Activated CD8-positive, alpha-beta T cell treated with anti-CD3 and anti-CD28 coated beads, Interleukin-2, amount 10 ng/mL, durations not matched to agents 7 days and 5 days (primary cell): ENCODE measurements at places on chromosomes 12 and 14.

- DNase-seq: peak; percentile 10
Observed at GRCh38 chr14:75495882-75496281, 26.4 kb upstream of the BATF start.

DNA sequence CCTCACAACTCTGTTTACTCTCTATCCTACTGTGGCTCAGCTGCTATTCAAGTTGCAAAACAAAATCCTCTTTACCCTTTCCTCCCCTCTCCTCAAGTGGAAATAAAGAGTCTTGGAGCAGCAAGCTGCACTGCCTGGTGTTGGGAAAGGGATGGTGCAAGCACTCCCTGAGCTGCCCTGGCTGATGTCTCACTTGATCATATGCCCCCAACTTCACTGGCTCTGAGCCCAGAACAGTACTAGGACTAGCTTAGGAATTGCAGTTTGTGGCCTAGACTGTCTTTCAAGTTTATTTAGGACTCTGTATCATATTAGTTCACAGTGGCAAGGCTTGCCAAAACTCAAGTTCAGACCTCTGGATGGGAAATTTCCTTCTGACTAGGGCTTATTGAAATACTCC is 1683.8 kb upstream of the SEL1L start:
- no peak for DNase-seq

GRCh38 chr12:97109441-97109840 is 202.4 kb downstream of the NEDD1 start:
- no peak for DNase-seq

GRCh38 chr12:14408208-14408607 is 42.7 kb downstream of the ATF7IP start:
- DNase-seq: no peak

- DNase-seq: no peak
Observed at GRCh38 chr14:92656306-92657081, 91.9 kb downstream of the LGMN start.

DNA sequence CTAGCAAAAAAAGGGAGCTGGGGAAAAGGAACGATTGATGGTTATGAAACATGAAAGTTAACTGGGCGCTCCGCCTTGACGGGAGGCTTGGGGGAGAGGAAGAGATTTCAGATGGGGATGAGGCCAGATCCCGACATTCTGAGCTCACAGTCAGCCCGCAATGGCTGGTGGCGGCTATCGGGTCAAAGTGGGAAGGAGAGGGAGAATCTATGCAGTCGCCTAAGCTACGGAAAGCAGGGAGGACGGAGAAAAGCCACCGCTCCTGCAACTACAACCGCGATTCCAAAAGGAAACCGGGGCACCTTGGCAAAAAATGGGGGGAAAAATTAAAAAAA is 502 bp downstream of the MPHOSPH9 start:
- no peak for DNase-seq

DNA sequence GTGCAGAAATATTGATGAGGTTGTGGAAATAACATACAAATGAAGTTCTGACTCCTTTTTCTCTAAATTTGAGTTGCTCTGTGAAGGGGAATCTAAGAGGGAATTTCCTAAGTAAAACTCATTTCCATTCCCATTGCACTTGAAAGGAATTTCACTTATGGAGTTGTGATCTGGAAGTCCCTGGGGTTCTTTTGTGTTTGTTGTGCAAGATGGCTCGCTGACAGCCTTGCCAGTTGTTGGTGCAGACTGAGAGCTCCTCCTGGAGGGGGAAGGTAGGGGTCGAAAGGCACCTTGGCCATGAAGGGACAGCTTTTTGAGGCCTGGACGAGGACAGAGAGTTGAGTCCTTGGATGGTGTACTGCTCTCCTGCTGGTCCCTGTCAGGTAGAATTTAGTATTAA is 72.0 kb downstream of the C12orf56 start:
- no peak for DNase-seq

DNA sequence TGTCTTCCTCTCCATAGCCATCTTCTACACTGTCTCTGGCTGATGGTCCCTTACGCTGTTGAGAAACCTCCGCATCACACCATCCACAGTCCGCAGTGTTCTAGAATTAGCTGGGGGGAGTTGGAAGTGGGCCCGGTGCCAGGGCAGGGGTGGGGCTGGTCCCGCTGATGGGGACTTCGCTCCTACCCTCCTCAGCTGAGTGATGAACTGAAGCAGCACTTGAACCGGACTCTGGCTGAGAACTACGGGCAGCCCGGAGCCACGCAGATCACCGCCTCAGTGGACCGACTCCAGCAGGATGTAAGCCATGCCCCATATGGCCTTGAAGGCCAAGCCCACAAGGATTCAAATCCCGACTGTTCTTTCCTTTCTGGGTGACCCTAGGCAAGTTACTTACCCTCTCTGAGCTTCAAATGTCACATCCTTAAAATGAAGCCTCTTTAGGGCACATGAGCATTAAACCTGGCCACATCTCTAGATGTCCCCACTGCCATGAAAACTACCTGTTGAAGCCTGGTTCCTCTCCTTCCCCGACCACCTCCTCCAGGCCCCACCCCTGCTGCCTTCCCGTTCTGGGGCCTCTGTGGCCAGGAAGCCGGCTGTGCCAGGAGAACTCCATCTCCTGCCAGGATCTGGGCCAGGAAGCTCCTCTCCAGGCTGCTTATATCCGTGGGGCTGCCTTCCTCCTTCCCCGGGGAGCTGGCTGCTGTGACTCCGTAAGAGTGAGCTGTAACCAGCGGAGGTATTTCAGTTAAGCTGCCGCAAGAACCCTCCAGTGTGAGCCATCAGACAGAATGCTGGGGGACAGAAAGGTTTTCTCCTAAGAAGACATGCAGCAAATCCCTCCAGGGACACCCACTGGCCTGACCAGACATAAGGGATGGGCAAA is 53.1 kb downstream of the TSPAN11 start:
- no peak for DNase-seq

DNA sequence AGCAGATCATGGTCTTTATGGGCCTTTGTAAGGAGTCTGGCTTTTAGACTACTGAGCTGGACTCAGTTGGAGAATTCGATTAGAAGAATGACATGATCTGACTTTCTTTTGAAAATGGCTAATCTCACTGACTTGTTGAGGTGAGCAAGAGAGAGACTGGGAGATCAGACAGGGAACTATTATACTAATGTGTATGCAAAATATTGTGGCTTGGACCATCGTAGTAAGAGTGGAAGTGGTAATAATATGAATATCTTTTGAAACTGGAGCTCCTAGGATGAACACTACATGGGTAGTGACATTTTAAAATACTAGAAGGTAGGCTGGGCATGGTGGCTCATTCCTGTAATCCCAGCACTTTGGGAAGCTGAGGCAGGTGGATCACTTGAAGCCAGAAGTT is 56.2 kb upstream of the CCT2 start:
- DNase-seq: no peak

- DNase-seq: peak; percentile 63
Observed at GRCh38 chr14:60184146-60184904, 19.1 kb upstream of the DHRS7 start.

- no peak for DNase-seq
Observed at GRCh38 chr14:54784060-54784459, 118.6 kb downstream of the GCH1 start.

GRCh38 chr14:103626146-103626850 is 2.7 kb upstream of the KLC1 start:
- no peak for DNase-seq

GRCh38 chr12:43917896-43918295 is 82.0 kb downstream of the TMEM117 start:
- DNase-seq: no peak

DNA sequence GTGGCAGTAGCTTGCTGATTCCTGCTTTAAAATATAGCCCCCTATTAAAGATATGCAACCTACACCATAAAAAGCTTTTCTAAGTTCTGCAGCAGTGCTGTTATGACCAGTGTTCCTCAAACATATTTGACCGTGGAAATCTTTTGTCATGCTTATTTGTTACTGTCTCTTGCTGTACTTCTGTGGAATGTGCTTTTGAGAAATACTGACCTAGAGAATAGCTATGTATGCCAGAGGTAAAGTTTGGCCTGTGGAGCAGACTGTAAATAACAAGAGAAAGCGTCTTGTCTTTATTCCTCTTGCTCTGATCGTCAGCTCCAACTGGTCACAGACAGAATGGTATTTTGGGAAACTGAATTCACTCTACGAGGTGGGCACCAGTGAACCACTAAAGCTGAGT is 239.0 kb downstream of the FBXL14 start:
- DNase-seq: no peak

- no peak for DNase-seq
Observed at GRCh38 chr12:93085383-93086287, 156.5 kb upstream of the EEA1 start.

DNA sequence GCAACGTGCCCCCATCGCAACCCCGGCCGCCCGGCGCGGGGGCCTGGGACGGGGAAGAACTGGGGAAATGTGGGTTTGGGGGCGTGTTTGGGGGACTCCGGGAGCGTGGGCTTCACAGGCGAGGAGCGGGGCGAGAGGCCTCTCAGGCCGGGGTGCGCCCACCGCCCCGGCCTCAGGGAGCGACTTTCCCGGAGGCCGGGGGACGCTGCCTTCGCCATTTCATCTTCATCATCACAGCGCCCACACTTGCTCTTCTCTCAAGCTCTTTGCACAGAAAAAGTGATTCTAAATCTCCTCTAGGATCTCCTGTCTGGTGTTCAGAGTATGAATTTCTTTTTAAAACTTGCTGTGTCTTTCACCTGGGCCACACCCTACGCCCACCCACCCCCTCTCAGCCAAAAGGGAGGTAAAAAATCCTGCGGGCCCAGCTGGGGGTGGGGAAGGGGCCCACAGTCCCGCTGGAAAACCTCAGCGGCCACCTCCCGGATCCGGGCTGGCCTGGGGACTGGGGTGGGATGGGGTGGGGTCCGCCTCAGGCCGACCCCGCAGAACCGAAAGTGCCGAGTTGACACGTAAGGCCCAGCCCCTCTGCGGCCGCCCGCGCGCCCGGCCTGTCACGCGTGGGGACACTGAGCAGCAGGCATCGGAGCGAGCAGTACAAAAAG is 7.4 kb downstream of the CDKN1B start:
- no peak for DNase-seq

DNA sequence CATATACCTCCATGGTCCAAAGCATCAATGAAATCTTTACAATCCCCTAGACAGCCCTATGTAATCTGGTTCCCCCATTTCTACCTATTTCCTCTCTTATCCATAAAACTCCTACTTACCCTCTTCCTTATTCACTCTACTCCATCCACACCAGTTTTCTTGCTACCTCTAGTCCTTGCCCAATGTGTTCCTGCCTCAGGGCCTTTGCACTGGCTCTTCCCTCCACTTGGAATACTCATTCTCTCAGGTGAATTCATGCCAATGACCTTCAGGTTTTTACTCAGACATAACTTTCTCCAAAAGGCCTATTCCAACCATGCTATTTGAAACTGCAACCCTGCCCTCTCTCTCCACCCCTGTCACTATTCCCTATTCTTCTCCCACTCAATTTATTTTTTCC is 138.7 kb upstream of the KRR1 start:
- DNase-seq: no peak

GRCh38 chr12:3003357-3003992 is 44.3 kb downstream of the TEAD4 start:
- DNase-seq: no peak

DNA sequence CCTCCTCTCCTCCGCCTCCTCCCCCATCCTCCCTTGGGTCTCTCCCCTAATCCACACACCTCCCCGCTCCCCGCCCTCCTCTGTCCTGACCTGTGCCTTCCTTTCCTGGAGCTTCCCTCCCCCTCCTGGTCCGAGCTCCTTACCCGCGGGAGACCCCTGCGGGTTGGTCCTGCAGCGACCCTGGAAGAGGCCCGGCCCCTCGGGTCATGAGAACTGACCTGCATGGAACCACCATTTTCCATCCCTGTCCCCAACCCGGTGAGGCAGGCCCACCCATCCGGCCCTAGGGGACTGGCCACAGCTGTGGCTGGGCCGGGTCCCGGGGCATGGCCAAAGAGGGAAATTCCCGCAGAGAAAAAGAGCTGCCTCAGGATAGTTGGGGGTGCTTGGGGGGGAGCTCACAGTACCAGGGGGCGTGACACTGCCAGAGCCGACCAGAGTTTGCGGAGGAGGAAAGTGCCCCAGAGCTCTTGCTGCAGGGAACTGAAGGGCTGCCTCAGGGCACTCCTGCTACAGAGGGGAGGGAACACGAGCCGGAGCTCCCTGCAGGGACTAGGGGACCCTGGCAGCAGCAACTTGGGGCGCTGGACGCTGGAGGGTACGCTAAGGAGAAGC is 613 bp downstream of the ARHGEF40 start:
- DNase-seq: peak; percentile 32

GRCh38 chr12:7108003-7108795 is 815 bp downstream of the C1RL start:
- peak; percentile 91 for DNase-seq

DNA sequence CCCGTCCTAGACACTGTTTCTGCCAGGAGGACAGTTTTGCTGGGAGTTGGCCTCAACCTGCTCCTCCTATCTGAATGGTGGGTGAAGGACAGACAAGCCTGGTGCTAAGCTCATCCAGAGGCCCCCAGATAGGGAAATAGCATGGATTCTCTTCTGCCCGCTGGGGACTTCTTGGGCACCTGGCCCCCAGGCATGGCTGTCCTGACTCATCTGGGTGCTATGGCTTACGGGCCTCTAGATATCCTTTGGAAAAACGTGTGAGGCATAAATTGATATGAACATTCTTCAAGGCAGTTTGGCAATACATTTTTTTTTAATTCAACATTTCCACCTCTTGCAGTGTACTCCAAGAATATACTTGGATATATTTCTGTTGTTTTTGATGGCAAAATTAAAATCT is 8.6 kb downstream of the TECPR2 start:
- DNase-seq: no peak

GRCh38 chr12:15208140-15208539 is 13.1 kb downstream of the RERG start:
- no peak for DNase-seq

GRCh38 chr14:102325791-102326345 is 6.3 kb downstream of the ZNF839 start:
- DNase-seq: no peak

DNA sequence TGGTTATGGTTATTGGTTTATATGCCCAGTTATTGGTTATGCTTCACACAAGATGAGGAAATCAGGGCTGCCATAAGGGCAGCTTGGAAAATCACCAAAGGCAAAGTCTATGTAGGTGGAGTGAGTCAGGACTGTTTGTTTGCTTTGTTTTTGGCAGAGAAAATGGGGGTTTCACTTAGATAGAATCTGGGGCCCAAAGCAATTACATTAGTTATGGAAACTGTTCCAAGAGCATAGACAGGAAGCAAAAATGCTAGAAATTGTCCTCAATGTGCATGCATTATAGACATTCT is 2.2 kb downstream of the VAMP1 start:
- no peak for DNase-seq

- no peak for DNase-seq
Observed at GRCh38 chr14:75738192-75738591, 77.1 kb downstream of the TTLL5 start.

DNA sequence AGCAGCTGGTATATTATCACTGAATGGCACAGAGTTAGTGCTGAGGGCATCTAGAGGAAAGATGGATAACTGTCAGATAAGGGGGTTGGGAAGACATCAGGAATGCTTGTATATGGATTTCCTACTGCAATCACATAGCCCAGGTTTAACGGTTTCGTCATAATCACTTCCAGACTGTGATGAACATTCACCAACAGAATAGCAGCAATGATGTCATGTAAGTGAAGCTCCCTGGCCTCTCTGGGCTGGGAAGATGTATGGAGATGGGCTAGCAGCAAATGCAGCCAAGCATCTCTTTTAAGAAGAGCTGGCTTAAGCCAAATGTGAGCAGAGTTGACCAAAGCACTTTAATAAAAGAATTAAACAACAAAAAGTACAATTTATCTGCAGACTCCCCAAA is 714.6 kb downstream of the GALC start:
- DNase-seq: no peak

GRCh38 chr12:92600052-92600451 is 102.7 kb upstream of the PLEKHG7 start:
- DNase-seq: no peak
